Subcutaneous preadipocyte (primary cell): ENCODE measurements at places on chromosomes 1 and 21. TPM values are rescaled to one million over a fixed set of nuclear protein-coding genes. Genes with fewer than 3 reads are reported as not detected.

The HTR6 gene
- total RNA-seq, result not detected in 2 replicates

The TTC22 gene
- total RNA-seq, result not detected in 2 replicates

The RNU11 gene
- not detected in 2 replicates for total RNA-seq

The LAMC1 gene
- 598 and 810 TPM in 2 replicates for total RNA-seq

The OR2T11 gene
- not detected in 2 replicates for total RNA-seq

The PLEKHN1 gene
- total RNA-seq, result 0.73 and 1.2 TPM in 2 replicates

The S100A7A gene
- not detected in 2 replicates for total RNA-seq

The PGM1 gene
- 50.2 and 55.9 TPM in 2 replicates for total RNA-seq

The RIPK4 gene
- total RNA-seq, result under 0.01 TPM in 1 of 2 replicates, not detected in the other

The AMY2B gene
- 3.3 and 4.4 TPM in 2 replicates for total RNA-seq

The FHAD1 gene
- total RNA-seq, result 0.73 and 0.78 TPM in 2 replicates

The UBL4B gene
- total RNA-seq, result not detected in 2 replicates

The UQCRHL gene
- total RNA-seq, result 1.5 and 2.2 TPM in 2 replicates

The AJAP1 gene
- under 0.01 TPM in 2 replicates for total RNA-seq

The SPRR5 gene
- not detected in 2 replicates for total RNA-seq

The INAVA gene
- not detected in 2 replicates for total RNA-seq

The CD1E gene
- total RNA-seq, result not detected in 2 replicates

The ZNF648 gene
- not detected in 2 replicates for total RNA-seq

The NUDT4B gene
- 21.7 and 23.9 TPM in 2 replicates for total RNA-seq

The TLR5 gene
- total RNA-seq, result 0.73 TPM in 1 of 2 replicates, not detected in the other

The LAX1 gene
- not detected in 2 replicates for total RNA-seq

The KCNJ9 gene
- under 0.01 TPM in 1 of 2 replicates, not detected in the other for total RNA-seq

The NT5C1A gene
- not detected in 2 replicates for total RNA-seq

The TMEM82 gene
- total RNA-seq, result not detected in 2 replicates

The INKA2 gene
- total RNA-seq, result 2.9 and 8.0 TPM in 2 replicates

The PFKFB2 gene
- 2.5 and 3.3 TPM in 2 replicates for total RNA-seq

The LHX8 gene
- total RNA-seq, result not detected in 2 replicates

The EDARADD gene
- total RNA-seq, result not detected in 2 replicates

The SH2D1B gene
- total RNA-seq, result under 0.01 TPM in 2 replicates

The GNG12 gene
- 160 and 171 TPM in 2 replicates for total RNA-seq

The SELP gene
- total RNA-seq, result not detected in 2 replicates

The KRTAP19-3 gene
- not detected in 2 replicates for total RNA-seq

The SPRR1B gene
- total RNA-seq, result not detected in 2 replicates

The PPM1J gene
- 1.1 and 1.6 TPM in 2 replicates for total RNA-seq

The MIA3 gene
- total RNA-seq, result 65.4 and 71.2 TPM in 2 replicates

The NCMAP gene
- total RNA-seq, result not detected in 2 replicates

The AIM2 gene
- 1.8 and 2.7 TPM in 2 replicates for total RNA-seq

The MAP10 gene
- total RNA-seq, result 1.5 and 1.8 TPM in 2 replicates

The PAQR6 gene
- 0.37 and 0.59 TPM in 2 replicates for total RNA-seq

The LRRC7 gene
- total RNA-seq, result under 0.01 TPM in 1 of 2 replicates, not detected in the other

The RGS16 gene
- 0.20 and 0.37 TPM in 2 replicates for total RNA-seq

The MLLT11 gene
- total RNA-seq, result 0.73 and 0.78 TPM in 2 replicates

The TRIM62 gene
- total RNA-seq, result 1.1 and 1.2 TPM in 2 replicates

The PALMD gene
- 0.20 and 0.37 TPM in 2 replicates for total RNA-seq

The SERINC2 gene
- 15.4 and 20.9 TPM in 2 replicates for total RNA-seq

The UBE4B gene
- total RNA-seq, result 45.9 and 55.5 TPM in 2 replicates

The SLAMF8 gene
- under 0.01 TPM in 1 of 2 replicates, not detected in the other for total RNA-seq

The SLAMF1 gene
- not detected in 2 replicates for total RNA-seq

The GBP6 gene
- total RNA-seq, result not detected in 2 replicates

The HMCN1 gene
- 15.4 and 66.1 TPM in 2 replicates for total RNA-seq

The SPRR2D gene
- total RNA-seq, result not detected in 2 replicates

The KCND3 gene
- total RNA-seq, result under 0.01 and 0.37 TPM in 2 replicates

The LRRC38 gene
- total RNA-seq, result not detected in 2 replicates

The ATAD3B gene
- 14.3 and 36.0 TPM in 2 replicates for total RNA-seq

The ANGPTL3 gene
- total RNA-seq, result under 0.01 TPM in 1 of 2 replicates, not detected in the other

The BROX gene
- total RNA-seq, result 38.2 and 52.2 TPM in 2 replicates

The TACSTD2 gene
- under 0.01 and 0.20 TPM in 2 replicates for total RNA-seq
